ENCODE measurements at places on chromosomes 5 and 9. TPM values are rescaled to one million over a fixed set of nuclear protein-coding genes. Genes with fewer than 3 reads are reported as not detected.

C5orf63 gene
- 5.2 TPM for polyA plus RNA-seq

- H3K27ac ChIP-seq: no peak overlapping the region
- DNase-seq: no peak
- H3K4me3 ChIP-seq: no peak overlapping the region
- H3K27me3 ChIP-seq: no peaks in the 10 kb centered on the region
- no peaks in the 10 kb centered on the region for H3K36me3 ChIP-seq
Measured at GRCh38 chr5:58967597-58968281, 384.9 kb downstream of the RAB3C start.

C5orf58 gene
- polyA plus RNA-seq: 0.99 TPM

GRK6 gene
- 201 TPM for polyA plus RNA-seq

- no peak overlapping the region for H3K4me3 ChIP-seq
- H3K27ac ChIP-seq: no peak overlapping the region
- no peaks in the 10 kb centered on the region for H3K27me3 ChIP-seq
- peaks cover 4% of the 10 kb centered on the region for H3K4me1 ChIP-seq
Measured at GRCh38 chr9:128792978-128793686, 6.1 kb downstream of the TBC1D13 start.

Measured in CD8-positive, alpha-beta memory T cell (primary cell).